ENCODE measurements at places on chromosomes 2 and 18.

- DNase-seq: no peak
Observed at GRCh38 chr18:53887447-53887846, 337.0 kb downstream of the MBD2 start.

DNA sequence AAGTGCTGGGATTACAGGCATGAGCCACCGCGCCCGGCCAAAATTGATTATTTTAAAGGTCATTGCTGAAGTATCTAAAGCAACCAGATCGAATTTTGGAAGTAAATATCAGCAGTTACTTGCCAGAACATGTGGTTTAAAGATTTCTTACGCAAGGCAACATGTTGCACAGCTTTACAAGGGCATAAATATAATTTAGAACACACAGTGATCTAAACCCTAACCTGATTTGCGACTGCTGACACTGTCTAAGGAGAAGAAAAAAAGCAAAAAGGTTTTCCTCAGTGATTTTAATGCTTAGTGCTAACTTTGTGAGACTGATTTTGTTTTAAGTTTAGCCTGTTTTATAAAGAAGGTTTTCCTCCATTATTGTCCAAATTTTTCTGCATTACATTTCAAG, 569.9 kb upstream of the LINC00305 start:
- no peak for DNase-seq

- peak; percentile 94 for DNase-seq
Observed at GRCh38 chr2:240560480-240561324, 545 bp downstream of the DUSP28 start.

DNA sequence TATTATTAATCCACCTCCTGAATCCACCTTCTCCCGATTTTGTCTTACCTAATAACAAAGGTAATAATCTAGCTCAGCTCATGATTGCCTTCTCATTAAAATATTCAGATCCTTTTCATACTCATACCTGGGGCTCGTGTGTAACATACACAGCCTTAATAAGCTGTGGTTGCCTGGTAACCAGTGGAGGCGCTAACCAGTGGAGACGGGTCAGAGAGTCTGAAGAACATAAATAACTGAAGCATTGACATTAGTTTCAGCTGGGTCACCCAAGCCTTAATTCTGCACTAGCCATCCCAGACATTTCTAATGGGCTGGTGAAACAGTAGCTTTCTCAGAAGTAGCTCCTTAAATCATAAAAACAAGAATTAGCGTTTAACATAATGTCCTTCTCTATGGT, 14.8 kb upstream of the DTNA start:
- peak; percentile 52 for DNase-seq

GRCh38 chr2:138336146-138336545, 165.4 kb upstream of the SPOPL start:
- DNase-seq: no peak

DNA sequence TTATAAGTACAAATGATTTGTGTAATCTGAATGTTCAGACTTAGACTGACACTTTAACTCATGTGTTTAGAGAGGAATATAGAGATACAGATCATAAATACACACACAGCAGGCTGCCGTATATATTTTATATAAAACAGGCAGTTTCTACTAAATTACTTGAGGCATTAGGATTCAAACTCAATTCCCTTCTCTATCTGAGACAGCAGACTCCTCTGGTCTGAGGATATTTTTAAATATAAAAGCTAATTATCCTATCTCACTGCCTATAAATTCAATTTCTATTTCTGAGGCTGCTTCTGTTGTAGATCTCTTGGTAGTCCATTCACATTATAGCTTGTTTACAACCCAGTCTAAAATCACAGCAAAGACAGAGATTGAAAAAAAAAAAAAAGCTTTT, 46.9 kb downstream of the BCL2 start:
- no peak for DNase-seq

- no peak for DNase-seq
Observed at GRCh38 chr18:75067996-75068645, 140.8 kb downstream of the PTGR3 start.

- no peak for DNase-seq
Observed at GRCh38 chr2:232489516-232490220, 2.0 kb upstream of the ECEL1 start.

DNA sequence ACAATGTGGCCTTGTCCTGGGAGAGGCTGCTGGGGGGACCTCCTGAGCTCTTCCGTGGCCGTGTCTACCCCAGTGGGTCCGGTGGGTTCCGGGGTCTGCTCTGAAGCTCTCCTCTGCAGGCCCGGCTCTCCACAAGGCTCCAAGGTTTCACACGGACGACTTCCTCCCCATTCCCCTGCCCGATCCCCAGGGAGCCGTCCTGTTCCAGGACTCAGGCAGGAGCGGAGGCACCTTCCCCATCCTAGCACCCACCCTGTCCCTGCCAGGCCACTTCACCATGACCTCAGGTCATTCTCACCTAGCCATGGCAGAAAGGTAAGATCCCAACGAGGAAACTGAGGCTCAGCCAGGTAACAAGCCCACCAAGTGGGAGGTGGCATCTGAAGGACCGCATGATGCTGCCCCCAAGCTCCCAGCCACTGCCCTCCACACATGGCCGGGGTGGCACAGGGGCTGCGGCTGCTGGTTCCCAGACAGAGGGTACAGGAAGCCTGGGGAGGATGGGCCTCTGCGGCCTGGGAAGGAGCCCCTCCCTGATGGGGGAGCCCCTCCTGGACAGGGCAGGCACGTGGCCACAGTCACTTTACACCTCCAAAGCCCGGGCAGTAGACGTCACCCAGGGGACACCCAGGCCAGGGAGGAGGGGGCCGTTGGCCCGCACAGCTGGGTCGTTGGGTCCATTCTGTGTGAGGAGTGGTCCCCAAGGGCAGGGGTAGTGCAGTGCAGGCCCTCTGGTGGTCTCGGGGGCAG, 274.0 kb downstream of the NDUFA10 start:
- no peak for DNase-seq

DNA sequence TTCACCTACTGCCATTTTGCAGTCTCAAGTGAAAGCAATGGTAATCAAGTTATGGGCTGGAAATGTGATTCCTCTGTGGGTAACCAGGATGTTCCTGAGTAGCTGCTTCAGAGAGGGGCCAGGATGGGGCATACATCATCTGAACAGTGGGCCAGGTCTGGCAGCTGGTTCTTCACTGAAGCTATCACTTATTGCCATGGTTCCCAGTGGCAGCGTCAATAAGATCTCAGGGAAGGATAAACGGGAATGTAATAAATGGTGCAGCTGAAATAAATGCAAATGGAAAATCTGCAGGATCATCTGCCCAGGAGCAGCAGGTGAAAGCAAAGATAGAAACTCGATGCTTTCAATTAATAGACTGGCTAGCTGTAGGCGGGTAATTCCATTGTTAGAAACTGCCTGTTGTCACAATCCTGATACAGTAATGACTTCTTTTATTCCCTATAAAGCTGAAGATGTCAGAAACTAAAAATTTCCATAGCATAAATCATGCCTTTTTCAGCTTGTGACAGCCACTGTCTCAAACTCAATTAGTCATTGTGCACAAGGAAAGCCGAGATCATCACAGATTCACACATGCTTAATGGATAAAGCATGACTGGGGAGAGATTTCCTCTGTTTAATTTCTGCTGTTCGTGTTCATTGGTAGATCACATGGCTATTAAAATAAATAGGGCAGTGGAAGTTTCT, 56.2 kb upstream of the CCDC85A start:
- no peak for DNase-seq

DNA sequence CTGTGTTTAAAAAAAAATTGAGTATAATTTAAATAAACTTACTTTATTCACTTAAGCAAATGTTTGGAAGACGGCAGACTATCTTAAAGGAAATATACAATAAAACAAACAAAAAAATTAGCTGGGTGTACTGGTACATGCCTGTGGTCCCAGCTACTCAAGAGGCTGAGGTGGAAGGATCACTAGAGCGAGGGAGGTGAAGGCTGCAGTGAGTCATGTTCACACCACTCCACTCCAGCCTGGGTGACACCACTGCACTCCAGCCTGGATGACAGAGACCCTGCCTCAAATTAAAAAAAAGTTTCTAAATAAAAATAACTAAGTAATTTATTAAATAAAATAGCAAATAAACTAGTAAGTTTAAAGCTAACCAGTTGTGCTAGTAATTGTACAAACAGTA, 7.5 kb downstream of the PUM2 start:
- no peak for DNase-seq

DNA sequence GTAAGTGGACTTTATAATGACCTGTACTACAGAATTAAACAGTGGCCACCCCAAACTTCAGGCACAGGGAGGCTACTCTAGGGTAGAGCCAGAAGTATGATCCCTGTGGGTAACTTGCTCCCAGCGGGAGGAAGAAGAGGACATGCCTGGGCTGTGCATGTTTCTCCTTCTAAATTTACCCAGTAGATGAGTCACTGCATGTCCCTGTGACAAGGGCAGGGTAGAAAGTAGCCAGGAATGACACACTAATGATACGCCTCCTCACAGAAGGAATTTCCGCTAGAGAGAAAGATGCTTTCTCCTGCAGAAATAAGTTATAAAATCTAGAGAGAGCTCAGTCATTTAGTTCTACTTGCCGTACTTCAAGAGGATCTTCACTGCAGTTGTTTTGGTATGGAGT, 7.5 kb downstream of the ACYP2 start:
- no peak for DNase-seq

- no peak for DNase-seq
Observed at GRCh38 chr2:191365089-191365488, 119.9 kb downstream of the MYO1B start.

DNA sequence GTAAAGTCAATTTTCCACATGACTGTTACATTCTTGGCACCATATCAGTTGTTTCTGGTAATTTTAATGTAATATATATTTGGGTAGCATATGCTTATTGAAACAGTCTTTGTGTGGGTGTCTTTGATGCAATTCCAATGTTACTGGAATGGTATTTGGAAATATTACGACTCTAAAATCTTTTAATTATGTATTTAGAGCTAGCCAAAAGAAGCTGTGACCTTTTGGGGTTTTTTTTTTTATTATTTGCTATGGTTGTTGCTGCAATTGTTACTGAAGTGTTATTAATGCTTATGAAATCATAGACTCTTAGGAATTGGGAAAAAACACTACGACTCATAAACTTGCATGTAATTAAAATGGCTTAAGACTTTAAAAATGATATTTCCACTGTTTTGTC, 95.9 kb downstream of the AOX1 start:
- no peak for DNase-seq

DNA sequence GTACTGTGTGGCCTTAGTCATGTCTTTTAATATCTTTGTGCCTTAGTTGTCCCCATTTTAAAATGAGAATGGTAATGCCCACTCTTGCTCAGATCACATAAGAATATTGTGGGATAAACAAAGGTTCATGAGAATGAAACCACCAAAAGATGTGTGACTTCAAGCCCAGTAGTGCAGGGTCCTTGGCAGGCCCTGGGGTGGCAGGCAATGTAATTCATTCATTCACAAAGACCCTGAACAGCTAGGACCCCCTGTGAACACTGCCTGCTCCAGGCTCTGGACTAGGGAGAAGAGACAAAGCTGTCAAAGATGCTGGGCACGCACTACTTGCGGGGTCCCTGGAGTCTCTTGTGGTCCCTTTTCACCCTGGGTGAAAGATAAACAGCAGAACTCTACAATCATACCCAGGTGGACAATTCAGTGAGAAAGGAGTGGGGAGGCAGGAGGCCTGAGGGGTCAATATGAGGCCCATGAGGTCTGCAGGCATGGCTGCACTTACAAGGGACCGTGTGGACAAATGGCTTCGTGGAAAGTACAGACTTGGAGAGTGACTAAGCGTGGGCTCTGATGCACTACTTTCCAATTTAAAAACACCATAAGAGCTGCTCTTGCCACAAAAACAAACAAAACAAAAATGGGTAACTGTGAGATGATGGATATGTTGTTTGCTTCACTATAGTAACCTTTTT, 136.1 kb downstream of the SMAD7 start:
- no peak for DNase-seq

DNA sequence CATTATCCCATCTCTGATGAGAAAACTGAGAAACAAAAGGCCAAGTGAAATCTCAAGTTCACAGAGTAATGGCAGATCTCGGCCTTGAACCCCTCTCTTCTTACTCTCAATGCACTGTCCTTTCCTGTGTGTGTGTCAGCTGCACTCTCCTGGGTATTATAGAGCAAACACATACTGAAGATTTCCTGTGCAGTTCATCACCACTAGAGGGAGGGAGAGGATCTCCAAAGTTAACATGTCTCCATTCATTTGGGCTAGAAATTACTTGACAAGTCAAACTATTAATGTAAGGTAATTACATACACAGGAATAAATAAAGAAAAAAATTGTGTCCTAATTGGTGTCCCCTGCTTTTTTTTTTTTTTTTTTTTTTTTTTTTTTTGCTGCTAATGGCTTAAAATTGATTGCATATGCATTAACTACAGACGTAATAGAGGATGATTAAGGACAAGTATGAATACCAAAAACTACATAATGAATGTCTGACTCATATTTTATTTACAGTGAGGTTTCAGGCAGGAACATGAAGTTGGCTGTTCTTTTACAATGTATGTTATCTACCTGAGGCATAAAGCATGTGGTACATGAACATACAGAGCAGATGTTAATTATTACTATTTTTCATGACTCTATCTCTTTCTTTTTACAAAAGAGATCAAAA, 269.2 kb downstream of the NYAP2 start:
- DNase-seq: peak; percentile 37

- DNase-seq: no peak
Observed at GRCh38 chr18:56373601-56374000, 264.8 kb downstream of the TXNL1 start.

GRCh38 chr2:103135679-103136078, 373.8 kb downstream of the TMEM182 start:
- DNase-seq: no peak

- no peak for DNase-seq
Observed at GRCh38 chr18:2914881-2915240, 68.1 kb downstream of the EMILIN2 start.

DNA sequence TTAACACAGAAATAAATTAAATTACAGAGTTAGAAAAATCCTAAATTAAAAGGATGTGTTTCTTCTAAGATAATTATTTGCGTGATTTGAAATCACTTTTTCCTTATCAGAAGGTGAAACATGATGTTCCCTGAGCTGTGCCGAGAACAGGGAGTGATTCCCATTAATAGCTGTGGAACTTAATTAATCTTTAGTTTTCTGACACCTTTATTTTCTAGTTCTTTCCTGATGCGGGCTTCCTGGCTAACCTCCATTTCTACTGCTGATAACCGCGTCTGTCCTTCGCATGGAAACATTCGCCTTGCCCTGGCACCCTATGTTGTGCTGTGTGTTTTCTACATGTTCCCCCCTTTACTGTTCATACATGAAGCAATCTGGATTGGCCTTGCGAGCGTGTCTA, 172.9 kb downstream of the FAM210A start:
- DNase-seq: no peak
